ENCODE measurements at places on chromosomes 16 and 17. TPM values are rescaled to one million over a fixed set of nuclear protein-coding genes. Genes with fewer than 3 reads are reported as not detected.

The MT4 gene
- total RNA-seq = not detected

DNA sequence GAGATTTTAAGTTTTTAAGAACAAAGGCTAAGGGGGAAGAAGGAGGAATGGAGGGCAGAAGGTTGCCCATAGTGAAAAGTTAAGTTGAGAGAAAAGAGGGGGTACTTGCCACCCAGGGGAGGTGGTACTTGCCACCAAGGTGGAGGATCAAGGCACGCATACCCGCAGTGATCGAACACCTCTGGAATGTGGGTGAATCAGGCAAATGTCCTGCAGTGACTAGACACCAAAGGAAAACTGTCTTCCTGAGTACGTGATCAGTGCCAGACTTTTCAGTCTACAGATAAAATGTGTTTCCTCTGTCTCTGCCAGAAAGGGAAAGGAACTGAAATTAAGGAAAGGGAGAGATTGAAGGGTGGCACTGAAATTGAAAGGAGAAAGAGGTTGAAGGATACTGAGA is 2285.3 kb downstream of the TP53TG3F start:
- H3K4me1 ChIP-seq = no peaks in the 10 kb centered on the region
- no peak overlapping the region for H3K4me3 ChIP-seq
- H3K27me3 ChIP-seq = no peaks in the 10 kb centered on the region
- no peaks in the 10 kb centered on the region for H3K36me3 ChIP-seq

The KRT14 gene
- total RNA-seq = not detected

The TRIM65 gene
- 7.4 TPM for total RNA-seq

- no peaks in the 10 kb centered on the region for H3K27me3 ChIP-seq
- H3K4me1 ChIP-seq = no peaks in the 10 kb centered on the region
- no peak overlapping the region for H3K4me3 ChIP-seq
- H3K27ac ChIP-seq = no peak overlapping the region
- DNase-seq = no peak
- H3K36me3 ChIP-seq = no peaks in the 10 kb centered on the region
These were observed 31.5 kb downstream of the HLF start for GRCh38 chr17:55296171-55296695.

GRCh38 chr16:25052151-25052511 is 37.0 kb upstream of the ARHGAP17 start:
- no peak overlapping the region for H3K27ac ChIP-seq
- no peaks in the 10 kb centered on the region for H3K36me3 ChIP-seq
- DNase-seq = no peak

DNA sequence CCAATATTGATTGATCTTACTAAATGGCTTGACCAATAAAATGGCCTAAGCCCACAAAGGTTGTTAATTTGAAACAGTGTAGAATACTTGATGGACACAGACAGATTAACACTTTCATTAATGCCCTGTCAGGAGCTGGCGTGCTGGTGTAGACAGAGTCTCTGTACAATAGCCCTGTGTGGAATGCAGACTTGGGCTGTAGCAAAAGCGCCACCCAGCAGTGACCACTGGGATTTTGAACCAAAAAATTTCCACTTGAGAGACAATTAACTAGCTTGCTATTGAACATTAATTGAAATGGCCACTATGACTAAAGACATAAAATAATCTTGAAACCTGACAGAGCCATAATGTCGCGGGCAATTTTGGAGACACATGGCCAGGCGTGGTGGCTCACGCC is 19.7 kb upstream of the GUCY2D start:
- no peak overlapping the region for H3K4me3 ChIP-seq
- H3K36me3 ChIP-seq = no peaks in the 10 kb centered on the region
- no peak overlapping the region for H3K27ac ChIP-seq
- peak; percentile 26 for DNase-seq

The SLC52A1 gene
- not detected for total RNA-seq
